ENCODE measurements at places on chromosomes 3 and 15. TPM values are rescaled to one million over a fixed set of nuclear protein-coding genes. Genes with fewer than 3 reads are reported as not detected.

REC114 gene
- total RNA-seq = not detected

DNA sequence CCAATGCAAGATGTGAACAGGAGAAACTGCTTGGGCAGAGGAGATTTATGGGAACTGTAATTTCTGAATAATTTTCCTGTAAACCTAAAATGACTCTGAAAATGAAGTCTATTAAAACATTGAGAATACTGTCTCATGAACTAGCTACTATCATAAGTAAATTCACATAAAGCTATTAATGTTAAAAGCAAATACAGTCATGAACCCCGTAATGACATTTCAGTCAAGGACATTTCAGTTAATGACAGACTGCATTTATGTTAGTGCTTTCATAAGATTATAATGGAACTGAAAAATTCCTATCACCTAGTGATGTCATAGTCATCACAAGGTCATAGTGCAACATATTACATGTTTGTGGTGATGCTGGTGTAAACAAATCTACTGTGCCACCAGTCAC is 17.2 kb downstream of the CBLB start:
- no peak for DNase-seq

DNA sequence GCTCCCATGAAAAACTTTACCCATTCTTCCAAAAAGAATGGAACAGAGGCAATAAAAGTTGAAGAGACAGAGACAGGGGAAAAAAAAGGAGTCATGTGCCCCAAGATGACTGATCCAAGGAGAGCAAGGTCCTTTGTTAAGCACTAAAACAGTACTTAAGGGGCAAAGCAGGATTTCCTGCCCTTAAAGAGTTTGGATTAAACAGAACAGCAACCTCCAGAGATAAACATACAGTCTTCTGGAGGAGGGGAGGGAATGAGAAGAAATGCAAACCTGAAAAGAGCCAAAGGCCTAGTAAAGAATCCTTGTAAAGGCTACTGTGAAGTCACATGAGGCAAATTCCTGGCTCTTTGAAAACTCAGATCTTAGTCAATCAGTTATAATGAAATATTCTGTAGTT is 38.2 kb downstream of the SHQ1 start:
- DNase-seq = no peak

DNA sequence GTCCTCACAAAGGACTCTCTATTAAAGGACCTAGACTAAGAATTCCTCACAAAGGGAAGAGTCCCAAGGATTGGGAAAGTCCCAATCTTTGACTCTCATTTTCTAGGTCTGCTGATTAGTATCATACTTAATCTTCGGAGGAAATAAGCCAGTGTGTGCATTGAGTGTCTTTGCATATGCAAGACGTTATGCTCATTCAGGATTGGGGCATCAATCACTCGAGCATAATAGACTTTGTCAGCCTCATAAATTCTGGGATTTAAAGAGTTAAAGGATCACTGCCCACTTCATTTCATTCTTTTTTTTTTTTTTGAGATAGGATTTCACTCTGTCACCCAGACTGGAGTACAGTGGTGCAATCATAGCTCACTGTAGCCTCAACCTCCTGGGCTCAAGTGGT is 154.3 kb downstream of the RBPMS2 start:
- DNase-seq = no peak

DNA sequence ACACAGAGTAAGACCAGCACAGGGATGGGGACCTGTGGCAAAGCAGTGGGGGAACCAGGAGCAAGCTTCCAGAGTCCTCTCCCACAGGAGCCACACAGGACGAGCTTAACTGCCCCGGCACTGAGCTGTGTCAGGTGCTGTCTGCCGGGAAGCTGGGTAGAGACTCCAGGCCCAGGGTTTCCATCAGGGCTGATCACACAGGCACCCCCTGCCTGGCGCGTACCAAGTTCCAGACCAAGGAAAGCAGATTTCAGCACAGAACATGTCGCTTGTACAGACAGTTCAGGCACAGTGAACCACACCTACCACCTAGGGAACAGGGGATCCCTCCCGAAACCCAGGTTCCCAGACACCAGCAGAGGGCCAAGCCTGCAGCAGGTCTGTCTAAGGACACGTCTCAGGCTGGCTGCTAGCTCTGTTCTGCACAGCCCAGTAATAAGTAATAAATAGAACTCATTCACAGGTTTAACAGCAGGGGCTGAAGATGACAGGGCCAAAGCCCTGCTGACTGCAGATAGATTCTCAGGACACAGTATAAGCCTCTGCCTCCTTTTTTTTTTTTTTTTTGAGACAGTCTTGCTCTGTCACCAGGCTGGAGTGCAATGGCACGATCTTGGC is 30.2 kb upstream of the OCA2 start:
- DNase-seq = no peak

- DNase-seq = no peak
Observed at GRCh38 chr3:63921741-63922482, 9.7 kb upstream of the SCAANT1 start.

IL20RB gene
- total RNA-seq = 0.14 TPM

THAP10 gene
- 0.42 TPM for total RNA-seq

CLDN11 gene
- total RNA-seq = 0.28 TPM

DNA sequence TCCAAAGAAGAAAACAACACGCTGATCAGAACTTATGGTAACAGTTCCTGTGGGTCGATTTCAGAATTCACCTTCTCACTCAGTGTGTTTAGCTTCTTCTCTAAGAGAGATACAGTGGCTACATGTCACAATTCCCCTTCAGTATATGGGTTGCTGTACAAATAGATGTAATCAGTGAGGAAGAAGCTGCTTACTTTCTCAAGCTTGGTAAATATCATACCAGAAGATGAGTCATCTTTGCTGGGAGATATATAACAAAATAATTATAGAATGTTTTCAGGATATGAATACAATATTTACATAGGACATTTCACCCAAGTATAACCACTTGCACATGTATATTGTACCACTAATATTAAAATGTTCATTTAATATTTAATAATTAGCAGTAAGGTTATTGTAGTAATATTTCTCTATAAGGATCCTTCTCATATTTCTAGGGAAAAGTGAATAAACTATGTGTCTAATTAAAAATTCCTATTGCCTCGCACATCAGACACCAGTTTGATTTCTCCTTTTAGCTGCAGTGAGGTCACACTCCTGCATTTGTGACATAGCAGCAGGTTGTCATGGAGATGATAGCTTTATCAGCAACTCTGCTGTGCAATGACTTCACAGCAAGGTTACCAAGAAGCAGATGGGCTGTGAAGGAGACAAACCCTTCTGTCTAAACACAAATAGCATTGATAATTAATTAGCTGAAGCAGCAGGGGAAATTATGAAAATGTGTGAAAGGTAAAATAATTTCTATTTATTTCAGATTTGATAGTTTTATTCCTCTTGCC is 211.4 kb downstream of the TUSC7 start:
- no peak for DNase-seq

DNA sequence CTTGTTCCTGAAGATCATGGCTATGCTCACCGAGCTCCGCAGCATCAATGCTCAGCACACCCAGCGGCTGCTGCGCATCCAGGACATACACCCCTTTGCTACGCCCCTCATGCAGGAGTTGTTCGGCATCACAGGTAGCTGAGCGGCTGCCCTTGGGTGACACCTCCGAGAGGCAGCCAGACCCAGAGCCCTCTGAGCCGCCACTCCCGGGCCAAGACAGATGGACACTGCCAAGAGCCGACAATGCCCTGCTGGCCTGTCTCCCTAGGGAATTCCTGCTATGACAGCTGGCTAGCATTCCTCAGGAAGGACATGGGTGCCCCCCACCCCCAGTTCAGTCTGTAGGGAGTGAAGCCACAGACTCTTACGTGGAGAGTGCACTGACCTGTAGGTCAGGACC is 35.2 kb downstream of the NR1I2 start:
- DNase-seq = no peak

GRCh38 chr3:50459785-50460184 is 43.6 kb downstream of the CACNA2D2 start:
- no peak for DNase-seq

DNA sequence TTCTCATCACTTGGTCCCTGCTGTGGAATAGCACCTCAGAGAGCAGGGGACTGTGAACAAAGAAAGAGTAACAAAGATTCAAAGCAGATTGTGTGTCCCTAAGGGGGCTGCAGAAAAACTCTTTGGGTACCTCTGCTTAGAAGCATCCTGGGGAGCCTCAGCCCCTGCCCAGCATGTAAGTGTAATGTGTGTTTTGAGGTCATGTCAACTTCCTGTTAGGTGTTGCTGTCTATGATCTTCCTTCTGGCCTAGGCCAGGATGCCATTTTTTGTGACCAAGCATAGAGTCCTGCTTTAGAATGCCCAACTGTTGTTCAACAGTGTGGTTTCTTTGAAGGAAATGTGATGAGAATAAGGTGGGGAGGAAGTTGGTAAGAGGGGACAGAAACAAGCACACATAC is 77.1 kb upstream of the BCL6 start:
- DNase-seq = no peak

ANKRD63 gene
- not detected for total RNA-seq

GRCh38 chr3:114411190-114411668 is 117.4 kb downstream of the TIGIT start:
- no peak for DNase-seq

UTS2B gene
- total RNA-seq = not detected

ZNF620 gene
- 2.4 TPM for total RNA-seq

DNA sequence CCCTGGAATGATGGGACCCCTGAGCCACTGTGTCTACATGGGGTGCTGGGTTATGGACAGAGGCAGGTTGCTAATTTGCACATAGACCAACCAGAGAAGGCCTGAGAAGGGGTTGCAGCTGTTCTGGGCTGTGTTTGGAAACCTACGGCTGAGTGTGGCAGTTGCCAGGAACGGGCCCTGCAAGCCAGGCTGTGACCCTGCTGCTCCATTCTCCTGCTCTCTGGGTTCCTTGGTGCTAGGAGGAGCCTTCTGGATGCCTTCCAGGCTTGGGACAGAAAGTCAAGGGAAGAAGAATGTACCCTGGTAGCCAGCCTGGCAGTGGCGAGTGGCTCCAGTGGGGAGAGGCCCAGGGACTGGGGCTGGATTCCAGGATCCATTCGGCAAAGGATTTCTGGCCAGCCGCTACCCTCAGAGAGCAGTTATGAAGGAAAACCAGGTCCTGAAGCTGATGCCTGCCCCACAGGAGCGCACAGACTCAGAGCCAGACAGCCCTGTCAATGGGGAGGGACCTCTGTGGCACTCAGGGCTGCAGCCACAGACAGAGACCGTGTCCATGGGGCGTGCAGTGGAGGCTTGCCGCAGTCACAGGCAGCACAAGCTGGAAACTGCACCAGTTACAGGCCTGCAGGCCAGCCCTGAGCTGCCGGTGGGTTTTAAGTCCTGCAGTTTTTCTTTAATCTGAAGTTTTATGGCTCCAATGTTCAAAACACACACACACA is 55.1 kb upstream of the ACAD9 start:
- no peak for DNase-seq

- no peak for DNase-seq
Observed at GRCh38 chr3:100029689-100030088, 84.6 kb downstream of the FILIP1L start.

DNA sequence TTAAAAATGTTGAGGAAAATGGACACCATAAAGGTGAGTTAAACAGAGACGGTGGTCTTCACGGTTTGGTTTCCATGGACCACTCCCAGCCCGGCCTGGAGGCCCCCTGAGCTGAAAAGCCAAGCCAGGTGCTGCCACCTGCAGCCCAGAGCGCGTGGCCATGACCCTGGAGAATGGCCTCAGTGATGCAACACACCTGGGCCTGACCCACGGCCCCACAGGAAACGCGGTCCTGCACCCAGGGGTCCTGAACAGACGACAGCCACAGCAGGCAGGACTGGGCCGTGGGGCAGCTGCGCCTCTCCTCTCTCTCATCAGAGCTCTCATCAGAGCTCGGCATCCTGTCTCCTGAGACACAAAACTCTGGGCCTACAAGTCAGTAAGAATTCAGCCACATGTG is 64.1 kb downstream of the NIPA2 start:
- no peak for DNase-seq

- no peak for DNase-seq
Observed at GRCh38 chr3:62201438-62202035, 171.8 kb downstream of the FEZF2 start.

GRCh38 chr15:74868059-74868458 is 5.1 kb downstream of the SCAMP2 start:
- no peak for DNase-seq

Data from liver (tissue), 10 donors.